ENCODE measurements at places on chromosomes 4 and X. TPM values are rescaled to one million over a fixed set of nuclear protein-coding genes. Genes with fewer than 3 reads are reported as not detected.

C4orf36 gene
- total RNA-seq: 2.8 TPM

SPON2 gene
- 39.8 TPM for total RNA-seq

CXCL1 gene
- 1.6 TPM for total RNA-seq

PTPN13 gene
- 119 TPM for total RNA-seq

PAGE2 gene
- total RNA-seq: not detected

SLC25A6 gene
- total RNA-seq: 187 TPM

UGT2B10 gene
- total RNA-seq: not detected

SOWAHD gene
- 0.20 TPM for total RNA-seq
